ENCODE measurements at places on chromosomes 16 and 17.
A peak's percentile ranks its signal among the peaks of the same experiment; 100 is the strongest.

DNA sequence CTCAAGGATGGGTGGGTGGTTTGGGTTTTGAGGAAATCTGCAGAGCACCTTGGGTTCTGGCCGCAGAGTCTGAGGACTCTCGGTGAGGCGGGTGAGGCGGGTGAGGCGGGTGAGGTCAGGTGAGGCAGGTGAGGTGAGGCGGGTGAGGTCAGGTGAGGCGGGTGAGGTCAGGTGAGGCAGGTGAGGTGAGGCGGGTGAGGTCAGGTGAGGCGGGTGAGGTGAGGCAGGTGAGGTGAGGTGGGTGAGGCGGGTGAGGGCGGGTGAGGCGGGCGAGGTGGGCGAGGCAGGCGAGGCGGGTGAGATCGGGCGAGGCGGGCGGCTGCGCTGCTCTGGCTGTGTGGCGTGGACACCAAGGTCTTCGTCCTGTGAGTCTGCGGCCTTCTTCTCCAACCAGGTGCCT is 24.1 kb upstream of the RPL13 start:
- DNase-seq, result no peak

- no peak for DNase-seq
Measured at GRCh38 chr16:1645914-1646525, 32.1 kb upstream of the JPT2 start.

- DNase-seq, result no peak
Measured at GRCh38 chr17:63966646-63967264, 6.0 kb downstream of the SCN4A start.

DNA sequence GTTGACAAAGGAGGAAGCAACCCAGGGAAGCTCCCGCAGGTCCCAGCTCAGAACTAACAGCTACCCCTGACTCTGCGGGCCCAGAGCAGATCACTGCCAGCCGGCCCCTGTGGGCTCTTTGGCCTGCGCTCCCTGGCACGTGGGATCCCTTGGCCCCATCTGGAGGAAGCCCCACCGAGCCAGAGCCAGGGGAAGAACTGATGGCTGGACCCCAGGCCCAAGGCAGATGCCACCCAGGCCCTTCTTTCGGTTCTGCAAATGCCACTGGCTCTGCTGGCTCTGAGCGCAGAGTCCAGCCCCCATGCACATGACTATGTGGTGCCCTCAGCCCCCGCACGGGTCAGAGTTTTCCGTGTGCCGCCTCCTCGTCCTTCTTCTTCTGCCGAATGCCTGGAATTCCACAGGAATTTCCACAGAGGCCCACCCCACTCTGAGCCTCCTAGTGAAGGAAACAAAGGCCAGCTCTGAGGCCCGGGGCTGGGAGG is 35.8 kb upstream of the SNN start:
- DNase-seq, result peak; percentile 85

- DNase-seq, result no peak
Measured at GRCh38 chr16:82011199-82011641, at the start of gene SDR42E1. Gene SDR42E1, minus strand, starts transcription at chr16:82011470. Its CDS starts 10,612 bp downstream, at chr16:82000858.

DNA sequence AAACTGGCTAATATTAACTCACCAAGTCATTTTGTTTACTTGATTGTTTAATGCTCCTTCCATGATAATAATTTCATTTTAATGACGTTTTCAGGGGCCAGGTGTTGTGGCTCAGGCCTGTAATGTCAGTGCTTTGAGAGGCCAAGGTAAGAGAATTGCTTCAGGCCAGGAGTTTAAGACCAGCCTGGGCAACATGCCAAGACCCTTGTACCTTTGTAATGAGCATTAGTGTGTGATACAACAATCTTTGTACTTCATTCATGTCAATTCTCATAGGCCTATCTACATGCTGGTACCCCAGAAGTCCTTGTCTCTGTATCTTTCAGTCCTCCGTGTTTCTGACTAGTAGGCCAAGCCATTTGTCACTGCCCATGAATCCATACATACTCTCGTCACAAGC is 296.9 kb downstream of the ZFHX3 start:
- DNase-seq, result no peak

Measured in AG04450 (cell line).